ENCODE measurements at places on chromosomes 7 and 10. TPM values are rescaled to one million over a fixed set of nuclear protein-coding genes. Genes with fewer than 3 reads are reported as not detected.

The GPR85 gene
- total RNA-seq, result 0.42 TPM

The DOCK4 gene
- total RNA-seq, result 155 TPM

The AKR1C4 gene
- total RNA-seq, result not detected

The MMRN2 gene
- 465 TPM for total RNA-seq

The CDHR1 gene
- total RNA-seq, result 0.68 TPM

The TMEM106B gene
- total RNA-seq, result 40.3 TPM

The SPDYE9 gene
- not detected for total RNA-seq

The INHBA gene
- total RNA-seq, result 0.60 TPM

The KCND2 gene
- total RNA-seq, result 0.17 TPM

The FIS1 gene
- 189 TPM for total RNA-seq

The DENND2A gene
- total RNA-seq, result 1.0 TPM

The VSTM4 gene
- 1.0 TPM for total RNA-seq

The TRDMT1 gene
- 4.6 TPM for total RNA-seq

The STEAP2 gene
- 1.7 TPM for total RNA-seq

The SYT15B gene
- 0.51 TPM for total RNA-seq

The EPHB4 gene
- total RNA-seq, result 590 TPM

The APBB1IP gene
- total RNA-seq, result 0.17 TPM

The COL17A1 gene
- 0.84 TPM for total RNA-seq

The SPDYE1 gene
- total RNA-seq, result not detected

The KCNH2 gene
- under 0.01 TPM for total RNA-seq

The NT5C3A gene
- 32.9 TPM for total RNA-seq

The MRLN gene
- total RNA-seq, result not detected

The GFRA1 gene
- 51.3 TPM for total RNA-seq

The GIMAP6 gene
- 262 TPM for total RNA-seq
